Fibroblast of skin of left biceps (primary cell): ENCODE measurements at places on chromosomes 11 and 22.

DNA sequence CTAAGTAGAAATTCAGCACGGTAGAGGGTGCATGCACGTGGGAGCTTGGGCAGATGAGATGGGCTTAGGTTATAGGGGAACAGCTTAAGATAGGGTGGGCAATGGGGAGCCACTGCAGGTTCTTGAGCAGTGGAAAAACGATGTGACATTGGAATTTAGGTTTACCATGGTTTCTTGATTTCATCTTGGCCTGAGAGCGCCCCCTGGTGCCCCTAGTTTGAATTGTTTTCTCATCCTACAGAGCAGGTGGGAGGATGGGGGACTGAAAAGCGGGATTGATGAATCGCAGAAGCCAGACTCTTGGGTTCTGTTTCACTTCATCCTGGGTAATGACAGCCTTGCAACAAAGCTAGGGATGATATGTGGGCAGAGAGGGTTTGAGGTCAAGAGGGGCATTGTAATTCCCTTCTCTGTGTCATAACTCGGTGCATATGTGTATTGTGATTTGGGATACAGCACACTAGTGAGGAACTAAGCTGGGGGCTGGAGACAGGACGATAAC is 6.7 kb upstream of the MCAM start:
- DNase-seq = no peak

GRCh38 chr11:83063073-83063754 is 8.5 kb downstream of the RAB30 start:
- DNase-seq = no peak

GRCh38 chr22:25824828-25825423 is 82.9 kb downstream of the MYO18B start:
- no peak for DNase-seq

DNA sequence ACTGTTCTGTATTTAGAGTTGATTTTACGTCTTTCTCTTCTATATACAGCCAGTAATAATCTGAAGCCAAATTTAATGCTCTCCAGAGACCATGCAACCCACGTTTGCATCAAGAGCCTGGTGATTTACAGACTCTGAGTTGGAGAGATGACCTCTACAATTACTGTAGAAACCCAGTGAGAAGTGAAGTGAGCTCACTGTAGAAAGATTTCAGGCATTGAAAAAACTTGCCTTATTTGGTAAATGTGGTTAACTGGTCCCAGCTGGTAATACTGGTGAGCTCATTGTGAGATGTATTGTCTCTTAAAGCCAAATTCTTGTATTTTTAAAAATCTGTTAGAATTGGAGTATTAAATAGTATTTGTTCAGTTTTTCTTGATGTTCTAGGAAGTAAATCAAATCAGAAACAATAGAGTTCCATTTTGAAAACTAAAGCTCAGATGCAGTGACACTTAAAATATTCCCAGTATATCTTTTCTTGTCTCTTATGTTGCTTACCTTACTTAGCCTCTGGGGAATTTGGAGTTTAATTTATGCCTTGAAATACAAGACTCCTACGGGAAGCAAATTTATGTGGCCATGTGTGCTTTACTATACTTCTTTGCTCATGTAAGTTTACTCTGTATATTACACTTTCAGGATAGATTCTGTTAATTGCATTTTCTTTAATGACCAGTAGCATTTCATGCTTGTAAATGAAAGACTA is 189.9 kb downstream of the ARHGAP42 start:
- peak; percentile 98 for DNase-seq

- DNase-seq = no peak
These were observed 74.9 kb upstream of the DBX1 start for GRCh38 chr11:20235164-20235563.

DNA sequence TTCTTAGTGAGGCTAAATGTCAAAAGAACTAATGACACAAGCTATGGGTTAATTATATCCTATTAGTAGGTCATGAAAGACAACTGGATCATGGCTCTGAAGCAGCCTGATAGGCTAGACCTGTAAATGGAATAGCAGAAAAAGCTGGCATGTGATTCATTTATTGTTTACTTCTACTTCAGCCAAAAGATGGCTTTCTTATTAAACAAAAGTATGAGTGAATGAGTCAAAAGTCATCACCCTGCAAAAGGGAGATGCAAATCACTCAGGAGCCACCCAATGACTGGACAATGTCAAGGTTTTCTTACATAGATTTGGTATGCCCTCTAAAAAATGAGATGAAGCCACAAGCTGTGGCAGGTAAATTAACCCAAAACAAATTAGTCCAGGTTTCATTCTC is 138.0 kb downstream of the TRPC6 start:
- no peak for DNase-seq

- no peak for DNase-seq
These were observed 46.8 kb upstream of the RASSF10 start for GRCh38 chr11:12962306-12962705.

GRCh38 chr11:70574725-70575347 is 176.5 kb downstream of the CTTN start:
- DNase-seq = no peak
